T follicular helper cell (primary cell): ENCODE measurements at places on chromosomes 2 and 18.

GRCh38 chr18:71846716-71847115 is 697.4 kb downstream of the CBLN2 start:
- DNase-seq, result no peak

GRCh38 chr2:121355488-121355887 is 70.5 kb upstream of the TFCP2L1 start:
- DNase-seq, result no peak

DNA sequence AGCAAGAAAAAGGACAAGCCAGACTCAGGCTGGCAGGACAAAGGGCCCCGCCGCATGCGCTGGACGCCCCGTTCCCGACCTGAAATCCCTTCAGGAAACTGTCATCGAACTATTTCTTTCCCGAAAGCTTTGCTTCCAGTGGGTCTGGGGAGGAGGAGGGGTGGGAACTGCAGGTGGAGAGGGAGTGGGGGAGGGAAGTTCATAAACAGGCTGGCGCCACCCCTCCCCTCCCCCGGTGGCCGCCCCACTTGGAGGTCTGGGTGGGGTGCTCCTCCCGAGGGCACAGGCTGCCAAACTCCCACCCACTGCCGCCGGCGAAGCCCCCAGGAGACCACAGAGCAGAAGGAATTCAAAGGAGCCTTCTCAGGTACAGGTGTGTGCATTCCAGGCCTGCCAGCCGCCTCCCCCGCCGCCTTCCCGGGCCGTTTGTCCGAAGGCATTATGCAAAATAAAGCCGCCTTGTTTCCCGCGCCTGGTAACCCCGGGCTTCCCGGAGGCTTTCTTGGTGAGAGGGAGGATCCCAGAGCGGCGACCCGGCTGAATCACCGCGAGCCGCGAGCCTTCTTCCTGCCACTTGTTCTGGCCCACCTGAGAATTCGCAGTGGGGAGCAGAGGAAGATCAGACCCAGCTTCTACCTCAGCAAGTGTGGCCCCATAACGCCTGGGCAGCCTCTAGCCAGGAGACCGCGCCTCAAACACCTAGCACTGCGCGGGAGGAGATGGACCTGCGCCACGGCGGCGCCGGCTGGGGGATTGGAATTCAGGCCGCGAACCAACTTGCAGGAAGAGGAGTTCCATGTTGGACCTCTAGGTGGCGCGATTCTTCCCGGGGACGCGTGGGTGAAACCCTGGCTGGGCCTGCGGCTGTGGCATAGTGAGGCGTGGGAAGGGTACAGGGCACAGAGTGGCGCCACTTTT is 101.9 kb downstream of the FOXI3 start:
- peak; percentile 44 for DNase-seq

GRCh38 chr2:73984203-73984921 is at the start of gene TET3:
Gene TET3, plus strand, starts transcription at chr2:73984910. Its CDS starts 1,494 bp downstream, at chr2:73986404.
- DNase-seq, result peak; percentile 55

DNA sequence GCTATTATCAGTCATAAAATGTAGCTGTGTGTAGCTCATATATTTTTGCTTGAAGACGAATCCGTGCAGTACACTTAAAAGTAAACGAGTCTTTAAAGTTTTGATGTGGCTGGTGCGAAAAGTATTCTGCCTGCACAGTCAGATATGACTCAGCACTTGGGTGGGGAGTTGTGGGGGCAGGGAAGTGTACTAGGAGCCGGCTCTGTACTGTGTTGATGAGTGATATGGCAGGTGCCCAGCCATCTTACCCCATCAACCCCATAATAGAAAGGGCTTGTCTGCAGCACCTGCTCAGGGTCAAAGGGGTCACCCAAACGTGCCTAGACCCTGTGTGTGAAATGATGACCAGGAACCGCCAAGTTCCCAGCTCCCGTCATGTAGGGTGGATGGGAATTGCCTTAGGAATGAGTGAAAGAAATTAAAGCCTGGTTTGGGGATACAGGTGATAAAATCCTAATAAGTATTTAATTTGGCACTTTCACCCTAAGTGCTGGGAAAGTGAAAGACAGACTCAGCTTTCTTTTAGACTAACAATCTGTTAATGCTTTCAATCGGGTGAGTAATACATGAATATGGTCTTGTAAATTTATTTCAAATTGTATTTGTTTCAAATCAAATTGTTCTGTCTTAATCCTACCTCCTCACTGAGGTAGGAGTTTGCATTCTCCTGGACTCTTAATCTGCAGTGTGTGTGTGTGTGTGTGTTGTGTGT is 48.0 kb downstream of the BCL2L11 start:
- DNase-seq, result no peak

DNA sequence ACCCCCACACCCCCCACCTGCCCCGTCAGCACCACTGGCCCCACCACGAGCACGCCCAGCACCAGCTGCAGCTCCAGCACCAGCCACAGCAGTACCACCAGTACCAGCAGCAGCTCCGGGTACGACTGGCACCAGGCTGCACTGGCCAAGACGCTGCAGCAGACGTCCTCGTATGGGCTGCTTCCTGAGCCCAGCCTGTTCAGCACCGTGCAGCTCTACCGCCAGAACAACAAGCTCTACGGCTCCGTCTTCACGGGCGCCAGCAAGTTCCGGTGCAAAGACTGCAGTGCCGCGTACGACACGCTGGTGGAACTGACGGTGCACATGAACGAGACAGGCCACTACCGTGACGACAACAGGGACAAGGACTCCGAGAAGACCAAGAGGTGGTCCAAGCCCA is 75.3 kb downstream of the TSHZ1 start:
- DNase-seq, result no peak

DNA sequence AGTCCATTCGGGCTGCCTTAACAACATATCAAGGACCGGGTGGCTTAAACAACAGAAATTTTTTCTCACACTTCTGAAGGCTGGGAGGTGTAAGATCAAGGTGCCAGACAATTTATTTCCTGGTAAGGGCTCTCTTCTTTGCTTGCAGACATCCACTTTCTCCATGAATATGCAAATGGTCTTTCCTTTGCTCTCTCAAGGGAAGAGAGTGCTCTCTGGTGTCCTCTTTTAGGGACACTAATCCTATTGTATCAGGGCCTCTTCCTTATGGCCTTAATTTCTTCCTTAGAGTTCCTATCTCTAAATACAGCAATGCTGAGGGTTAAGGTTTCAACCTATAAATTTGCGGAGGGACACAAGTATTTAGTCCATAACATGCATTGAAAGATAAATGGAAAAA is 770.8 kb downstream of the DSC3 start:
- no peak for DNase-seq

GRCh38 chr2:19351899-19352697 is 6.3 kb downstream of the OSR1 start:
- DNase-seq, result no peak

DNA sequence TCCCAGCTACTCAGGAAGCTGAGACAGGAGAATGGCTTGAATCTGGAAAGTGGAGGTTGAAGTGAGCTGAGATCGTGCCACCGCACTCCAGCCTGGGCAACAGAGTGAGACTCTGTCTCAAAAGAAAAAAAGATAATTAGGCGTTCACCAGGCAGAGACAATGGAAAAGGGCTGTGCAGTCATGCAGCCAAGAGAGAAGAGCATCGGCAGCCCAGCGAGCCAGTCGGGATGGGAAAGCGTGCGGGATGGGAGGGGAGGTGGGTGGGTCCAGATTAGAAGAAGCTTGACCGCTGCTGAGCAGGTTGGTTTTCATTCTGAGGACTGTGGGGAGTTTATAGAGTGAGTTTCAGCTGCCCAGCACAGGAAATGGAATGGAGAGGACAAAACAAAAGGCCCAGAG is 15.0 kb upstream of the CYS1 start:
- no peak for DNase-seq

DNA sequence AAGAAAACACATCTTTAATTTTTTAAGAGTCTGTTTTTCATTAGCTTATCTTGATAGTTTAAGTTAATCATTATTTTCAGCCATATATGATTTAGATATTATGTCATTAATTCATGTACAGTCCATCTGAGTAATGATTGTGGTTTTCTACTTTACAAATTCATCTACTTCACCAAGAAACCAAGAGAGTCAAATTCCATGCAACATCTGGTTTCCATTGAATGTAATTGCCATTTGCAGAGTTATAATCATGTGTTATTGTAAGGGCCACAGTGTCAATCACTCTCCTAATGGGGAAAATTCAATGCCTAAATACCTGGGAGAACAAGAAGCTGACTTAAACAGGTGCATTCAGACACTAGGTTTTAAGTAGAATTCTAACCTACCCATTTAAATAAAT is 217.2 kb upstream of the OSR1 start:
- DNase-seq, result no peak

DNA sequence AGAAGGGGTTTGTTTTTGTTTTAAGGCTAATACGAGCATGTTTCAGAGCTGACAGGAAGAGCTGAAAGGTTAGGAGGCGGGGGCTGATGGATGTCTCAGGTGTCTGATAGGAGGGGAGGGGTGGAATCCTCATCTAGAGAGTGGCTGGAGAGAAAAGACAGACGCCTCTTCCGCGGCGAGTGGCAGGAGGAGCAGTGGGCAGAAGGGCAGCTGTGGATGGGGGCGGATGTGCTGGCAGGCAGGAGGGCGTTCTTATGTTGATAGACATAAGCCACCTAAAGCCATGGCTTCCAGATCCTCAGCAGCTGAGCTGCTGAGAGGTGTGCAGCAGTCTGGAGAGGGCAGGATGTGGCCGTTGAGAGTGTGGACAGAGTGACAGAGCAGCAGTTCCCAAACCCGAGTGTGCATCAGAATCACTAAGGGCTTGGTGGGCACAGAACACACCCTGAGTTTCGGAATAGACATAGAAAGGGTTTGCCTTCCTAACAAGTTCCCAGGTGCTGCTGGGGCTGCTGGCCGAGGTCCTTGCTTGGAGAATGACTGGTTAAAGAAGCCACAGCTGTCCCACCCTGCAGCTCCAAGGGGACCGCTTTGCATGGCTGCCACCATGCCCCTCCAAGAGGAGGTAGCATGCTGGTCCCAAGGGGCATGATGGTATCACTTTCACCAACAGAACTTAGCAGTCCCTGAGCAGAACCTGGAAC is 3.0 kb upstream of the ITM2C start:
- no peak for DNase-seq

- DNase-seq, result no peak
These were observed 187.8 kb upstream of the ALPP start for GRCh38 chr2:232190796-232191195.

GRCh38 chr2:130334026-130334425 is 8.7 kb upstream of the IMP4 start:
- no peak for DNase-seq

DNA sequence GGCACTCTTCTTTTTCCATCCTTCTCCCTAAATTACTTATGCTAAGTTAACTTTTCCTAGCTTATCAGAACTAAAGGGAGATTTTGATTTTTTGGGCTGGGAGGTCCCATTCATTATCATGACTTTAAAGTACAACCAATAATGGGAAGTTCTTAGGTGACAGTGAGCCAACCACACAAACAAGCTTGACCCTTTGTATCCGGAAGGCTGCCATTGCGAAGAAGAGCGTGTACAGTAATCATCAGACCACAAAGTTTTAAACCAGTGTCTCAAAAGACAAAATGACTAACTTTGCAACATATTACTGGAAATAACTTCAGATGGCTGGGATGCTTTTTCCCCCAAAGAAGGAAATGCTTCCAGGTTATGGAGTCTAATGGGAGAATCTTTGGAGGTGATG is 298.1 kb downstream of the TGIF1 start:
- DNase-seq, result no peak

DNA sequence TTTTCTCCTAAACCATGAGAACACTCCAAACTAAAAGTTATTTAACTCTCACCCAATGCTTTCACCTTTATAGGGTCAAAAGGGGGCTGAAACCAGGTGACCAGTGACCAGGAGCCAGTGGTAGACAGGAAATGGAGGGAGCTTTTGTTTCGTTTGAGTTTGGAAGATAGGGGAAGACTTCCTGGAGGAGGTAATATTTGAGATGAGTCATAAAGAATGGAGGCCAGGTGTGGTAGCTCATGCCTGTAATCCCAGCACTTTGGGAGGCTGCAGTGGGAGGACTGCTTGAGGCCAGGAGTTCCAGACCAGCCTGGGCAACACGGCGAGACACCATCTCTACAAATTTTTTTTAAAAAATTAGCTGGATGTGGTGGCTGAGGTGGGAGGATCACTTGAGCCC is 8.5 kb downstream of the FAM161A start:
- no peak for DNase-seq

- DNase-seq, result no peak
These were observed 8.0 kb downstream of the ZNF516 start for GRCh38 chr18:76487070-76487469.

- no peak for DNase-seq
These were observed 169.2 kb downstream of the CDH20 start for GRCh38 chr18:61502472-61502871.

- DNase-seq, result no peak
These were observed 170.7 kb downstream of the TMEM182 start for GRCh38 chr2:102932501-102932900.
